ENCODE measurements at places on chromosomes 16 and 17.

DNA sequence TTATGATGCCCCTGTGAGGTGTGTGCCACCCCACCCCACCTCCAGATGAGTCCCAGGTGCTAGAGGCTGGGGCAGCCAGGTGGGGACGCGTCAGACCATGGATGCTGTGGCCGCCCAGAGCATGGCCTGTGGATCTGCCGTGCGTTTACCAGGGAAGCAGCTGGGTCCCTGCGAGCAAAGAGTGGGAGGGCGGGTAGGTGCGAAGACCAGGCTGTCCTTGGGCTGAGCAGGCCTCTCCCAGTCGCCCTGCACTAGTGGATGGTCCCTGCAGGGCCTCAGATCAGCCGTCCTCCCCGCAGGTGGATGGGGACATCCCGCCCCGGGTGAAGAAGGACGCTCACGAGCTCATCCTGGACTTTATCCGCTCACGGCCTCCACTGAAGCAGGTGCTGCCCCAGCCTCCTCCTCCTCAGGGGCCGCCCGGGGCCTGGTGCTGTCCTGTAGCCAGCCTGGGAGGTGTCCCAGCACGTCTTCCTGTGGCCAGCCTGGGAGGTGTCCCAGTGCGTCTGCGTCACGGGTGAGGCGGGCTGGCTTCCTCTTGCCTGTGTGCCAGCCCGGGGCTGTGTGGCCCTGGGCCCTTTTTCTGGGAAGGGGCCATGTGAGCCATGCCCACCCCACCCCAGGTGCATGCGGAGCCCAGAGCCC is 18.0 kb upstream of the TCF25 start:
- no peak for DNase-seq

DNA sequence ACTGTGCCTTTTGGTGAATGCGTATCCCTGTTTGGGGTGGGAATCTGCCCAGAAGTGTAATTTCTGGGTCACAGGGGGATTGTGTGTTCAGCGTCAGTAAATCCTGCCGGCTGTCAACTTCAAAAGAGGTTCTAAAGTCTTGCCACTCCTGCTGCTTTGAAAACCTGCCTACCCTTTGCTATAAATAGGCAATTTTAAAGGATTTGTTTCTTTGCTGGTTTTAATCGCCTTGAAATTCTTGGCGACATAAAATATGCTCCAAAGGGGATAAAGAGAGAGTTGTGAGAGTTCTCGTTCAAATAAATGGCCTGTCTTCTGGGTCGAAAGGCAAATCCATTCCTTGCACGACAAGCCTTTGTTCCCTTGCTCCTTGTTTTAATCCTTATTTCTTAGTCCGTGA is 143.4 kb downstream of the IRF8 start:
- DNase-seq = no peak

DNA sequence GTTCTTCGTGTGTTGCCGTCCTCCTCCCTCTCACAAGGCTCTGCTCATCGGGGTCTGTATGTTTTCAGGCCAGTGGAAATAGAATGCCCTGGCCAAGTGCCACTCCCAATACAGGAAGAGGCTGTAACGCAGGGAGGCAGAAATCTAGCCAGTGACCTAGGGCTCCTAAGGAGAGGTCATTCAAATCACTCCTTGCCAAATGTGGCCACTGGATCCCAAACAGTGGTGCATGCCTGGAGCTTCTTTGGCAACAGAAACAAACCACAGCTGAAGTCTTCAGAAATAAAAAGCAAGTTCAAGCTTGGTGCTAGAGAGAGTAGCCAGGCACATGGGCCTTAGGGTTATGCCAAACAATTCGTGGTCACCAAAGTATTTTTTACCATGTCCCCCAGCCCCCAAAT is 66.1 kb downstream of the SMG6 start:
- no peak for DNase-seq

GRCh38 chr17:43854498-43854897 is 7.5 kb downstream of the CD300LG start:
- no peak for DNase-seq

DNA sequence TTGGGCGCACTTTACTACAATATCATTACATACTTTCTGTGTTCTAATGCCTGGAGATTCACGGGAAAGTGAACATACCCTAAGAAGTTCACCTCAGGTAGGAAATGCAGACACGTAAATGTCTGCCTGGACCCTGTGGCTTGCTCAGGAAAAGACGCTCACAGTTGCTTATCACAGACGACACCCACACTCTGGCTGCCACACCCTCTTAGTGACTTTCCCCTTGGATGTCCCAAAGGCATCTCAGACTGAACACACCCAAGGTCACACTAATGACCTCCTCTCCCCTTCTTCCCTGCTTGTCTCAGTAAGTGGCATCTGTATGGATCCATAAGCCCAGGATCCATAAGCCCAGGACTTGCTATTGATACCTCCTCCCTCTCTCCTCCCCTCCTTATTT is 32.6 kb downstream of the CDRT15 start:
- DNase-seq = no peak

GRCh38 chr16:9098377-9099090 is 7.1 kb downstream of the HAPSTR1 start:
- DNase-seq = no peak

GRCh38 chr17:11081342-11081741 is 159.7 kb upstream of the SHISA6 start:
- no peak for DNase-seq

- no peak for DNase-seq
Measured at GRCh38 chr17:19833914-19834313, 33.8 kb downstream of the ULK2 start.

- DNase-seq = no peak
Measured at GRCh38 chr17:33435721-33436301, 142.7 kb upstream of the ASIC2 start.

- no peak for DNase-seq
Measured at GRCh38 chr16:19329932-19330331, 44.4 kb downstream of the CLEC19A start.

- DNase-seq = no peak
Measured at GRCh38 chr16:4364196-4365013, 7.2 kb upstream of the VASN start.

DNA sequence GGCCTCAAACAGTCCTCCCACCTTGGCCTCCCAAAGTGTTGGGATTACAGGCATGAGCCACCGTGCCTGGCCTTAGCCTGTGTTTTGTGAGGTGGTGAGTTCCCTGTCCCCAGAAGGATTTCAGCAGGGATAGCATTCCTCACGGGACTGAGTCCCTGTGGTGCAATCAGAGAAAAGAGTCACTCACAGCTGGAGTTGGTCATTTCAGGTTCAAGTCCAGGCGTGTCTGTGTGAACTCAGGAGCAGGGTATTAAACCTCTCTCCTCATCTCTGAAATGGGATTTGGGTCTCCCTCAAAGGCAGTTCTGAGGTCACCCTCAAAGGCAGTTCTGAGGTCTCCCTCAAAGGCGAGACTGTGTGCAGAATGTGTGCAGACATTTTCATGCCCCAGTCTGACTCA is 28.6 kb downstream of the NPTX1 start:
- no peak for DNase-seq

- no peak for DNase-seq
Measured at GRCh38 chr16:50967827-50968612, 183.1 kb downstream of the SALL1 start.

GRCh38 chr17:32912218-32912897 is 15.6 kb upstream of the TMEM98 start:
- DNase-seq = no peak

DNA sequence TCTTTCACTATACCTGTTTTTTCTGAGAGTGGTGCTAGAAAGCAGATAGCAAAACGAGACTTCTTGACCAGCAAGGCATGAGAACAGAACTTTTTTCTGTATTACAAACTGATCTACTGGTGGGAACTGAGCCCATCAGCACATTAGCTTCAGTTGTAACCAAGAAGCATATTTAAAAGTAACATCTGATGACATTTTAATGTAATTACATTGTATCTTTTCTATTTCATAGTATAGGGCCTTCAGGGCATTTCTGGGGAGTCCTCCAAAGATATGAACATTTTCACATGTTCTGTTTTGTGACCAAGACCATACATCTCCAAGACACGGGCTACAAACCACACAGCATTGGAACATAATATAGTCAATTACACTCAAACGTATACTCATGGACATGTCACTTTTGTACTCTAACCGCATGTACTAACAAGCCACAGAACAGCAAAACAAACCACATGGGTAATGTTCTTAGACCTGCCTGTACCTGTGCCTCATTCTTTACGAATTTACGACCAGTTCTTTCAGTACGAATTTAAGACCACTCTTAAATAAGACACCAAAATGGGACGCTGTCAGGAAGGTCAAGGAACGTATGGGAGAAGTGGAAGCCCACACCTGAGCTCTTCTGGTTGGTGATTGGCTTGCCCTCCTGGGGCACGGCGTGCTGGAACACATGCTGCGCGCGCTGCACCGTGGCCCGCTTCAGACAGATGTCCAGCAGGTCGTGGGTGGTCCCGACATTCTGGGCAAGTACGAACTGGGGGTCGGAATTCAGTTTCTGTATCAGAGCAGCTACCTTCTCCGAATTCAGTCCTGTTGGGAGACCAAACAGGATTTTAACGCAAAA is 825 bp downstream of the BLMH start:
- DNase-seq = no peak

DNA sequence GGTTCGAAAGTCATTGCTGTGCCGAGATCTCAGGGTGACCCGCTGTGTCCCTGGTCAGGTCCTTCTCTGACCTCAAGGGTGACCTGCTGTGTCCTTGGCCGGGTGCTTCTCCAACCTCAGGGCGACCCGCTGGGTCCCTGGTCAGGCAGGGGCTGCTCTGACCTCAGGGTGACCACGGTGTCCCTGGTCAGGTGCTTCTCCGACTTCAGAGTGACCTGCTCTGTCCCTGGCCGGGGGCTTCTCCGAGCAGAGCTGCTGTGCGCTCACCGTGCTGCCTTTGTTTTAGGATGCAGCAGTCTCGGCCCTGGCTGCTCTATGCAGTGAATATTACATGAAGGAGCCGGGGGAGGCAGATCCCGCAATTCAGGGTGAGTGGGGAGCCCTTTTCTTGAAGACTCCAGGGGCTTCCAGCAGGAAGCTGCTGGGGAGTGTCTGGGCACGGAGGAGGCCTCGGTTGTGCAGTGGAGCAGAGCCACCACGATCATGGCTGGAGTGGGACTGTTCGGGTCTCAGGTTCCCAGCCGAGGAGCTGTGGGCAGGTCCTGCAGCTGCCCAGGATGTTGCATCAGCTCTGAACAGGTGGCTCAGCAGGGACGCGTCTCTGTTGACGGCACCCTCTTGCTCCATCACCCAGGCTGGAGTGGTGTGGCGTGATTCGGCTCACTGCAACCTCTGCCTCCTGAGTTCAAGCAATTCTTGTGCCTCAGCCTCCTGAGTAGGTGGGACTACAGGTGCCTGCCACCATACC is 83.7 kb upstream of the ZNF750 start:
- DNase-seq = no peak

Measured in vagina (tissue), 2 donors.